ENCODE measurements at places on chromosomes 13 and 19.

- no peak for DNase-seq
These were observed 27.1 kb downstream of the ATP11A start for GRCh38 chr13:112716841-112717520.

- DNase-seq: no peak
These were observed 647.1 kb upstream of the SLITRK6 start for GRCh38 chr13:86446311-86446710.

DNA sequence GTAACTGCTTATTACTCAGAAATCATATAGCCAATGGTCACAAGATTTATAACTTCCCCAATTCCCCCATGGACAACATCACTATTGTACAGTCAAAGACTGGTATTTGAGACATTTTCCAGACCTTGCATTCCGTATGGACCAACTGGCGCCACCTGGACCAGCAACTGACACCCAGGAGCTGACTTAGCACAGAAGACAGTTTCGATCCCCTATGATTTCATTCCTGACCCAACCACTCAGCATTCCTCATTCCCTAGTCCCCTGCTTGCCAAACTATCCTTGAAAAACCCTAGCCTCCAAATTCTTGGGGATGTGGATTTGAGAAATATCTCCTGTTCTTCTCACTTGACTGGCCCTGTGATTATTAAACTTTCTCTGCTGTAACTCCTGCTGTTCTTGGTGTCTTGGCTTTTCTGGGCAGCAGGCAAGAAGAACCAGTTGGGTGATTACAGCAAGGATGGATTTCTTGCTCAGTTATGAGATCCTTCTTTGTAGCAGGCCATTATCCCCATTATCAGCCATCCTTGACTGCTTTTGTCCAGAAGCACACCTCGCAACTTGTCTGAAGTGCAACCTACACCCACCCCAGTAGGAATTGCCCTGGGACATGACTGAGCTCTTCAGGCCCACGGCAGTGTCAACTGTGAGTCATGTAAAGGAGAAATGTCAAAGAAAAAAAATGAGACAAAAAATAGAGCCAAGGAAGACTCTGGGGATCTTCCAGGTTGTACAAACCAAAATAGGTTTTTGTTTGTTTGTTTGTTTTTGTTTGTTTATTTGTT is 13.7 kb upstream of the MAP3K10 start:
- no peak for DNase-seq

- peak; percentile 91 for DNase-seq
These were observed 958 bp downstream of the CA11 start for GRCh38 chr19:48644839-48645619.

DNA sequence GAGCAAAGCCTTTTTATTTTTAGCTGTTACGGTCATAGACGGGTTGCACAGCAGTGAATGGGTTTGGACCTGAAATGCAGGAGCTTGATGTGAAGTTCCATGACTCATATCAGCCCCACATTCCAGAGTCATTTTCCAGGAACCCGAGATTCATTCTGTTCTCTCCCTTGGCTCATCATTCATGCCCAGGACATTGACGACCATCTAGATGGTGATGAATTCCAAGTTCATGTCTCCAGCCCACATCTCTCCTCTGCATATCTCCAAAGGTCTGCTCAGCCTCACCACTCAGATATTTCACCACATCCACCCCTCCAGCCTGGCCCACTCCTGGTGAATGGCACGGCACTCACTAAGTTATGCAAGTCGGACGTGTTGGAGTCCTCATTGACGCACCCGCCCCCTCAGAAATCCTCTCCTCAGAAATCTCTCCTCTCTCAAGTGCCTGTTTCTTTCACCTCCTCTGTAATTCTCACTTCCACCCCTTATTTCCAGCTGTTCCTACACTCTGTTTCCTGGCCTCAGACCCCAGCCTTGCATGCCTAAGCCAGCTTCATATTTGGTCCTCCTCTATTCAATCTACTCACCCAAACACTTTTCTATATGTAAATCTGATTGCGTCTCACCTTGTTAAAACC is 83.1 kb downstream of the ALOX5AP start:
- DNase-seq: no peak

GRCh38 chr13:97978651-97979050 is 25.2 kb downstream of the IPO5 start:
- no peak for DNase-seq

- peak; percentile 77 for DNase-seq
These were observed 16.6 kb upstream of the RAB8A start for GRCh38 chr19:16095071-16095571.

DNA sequence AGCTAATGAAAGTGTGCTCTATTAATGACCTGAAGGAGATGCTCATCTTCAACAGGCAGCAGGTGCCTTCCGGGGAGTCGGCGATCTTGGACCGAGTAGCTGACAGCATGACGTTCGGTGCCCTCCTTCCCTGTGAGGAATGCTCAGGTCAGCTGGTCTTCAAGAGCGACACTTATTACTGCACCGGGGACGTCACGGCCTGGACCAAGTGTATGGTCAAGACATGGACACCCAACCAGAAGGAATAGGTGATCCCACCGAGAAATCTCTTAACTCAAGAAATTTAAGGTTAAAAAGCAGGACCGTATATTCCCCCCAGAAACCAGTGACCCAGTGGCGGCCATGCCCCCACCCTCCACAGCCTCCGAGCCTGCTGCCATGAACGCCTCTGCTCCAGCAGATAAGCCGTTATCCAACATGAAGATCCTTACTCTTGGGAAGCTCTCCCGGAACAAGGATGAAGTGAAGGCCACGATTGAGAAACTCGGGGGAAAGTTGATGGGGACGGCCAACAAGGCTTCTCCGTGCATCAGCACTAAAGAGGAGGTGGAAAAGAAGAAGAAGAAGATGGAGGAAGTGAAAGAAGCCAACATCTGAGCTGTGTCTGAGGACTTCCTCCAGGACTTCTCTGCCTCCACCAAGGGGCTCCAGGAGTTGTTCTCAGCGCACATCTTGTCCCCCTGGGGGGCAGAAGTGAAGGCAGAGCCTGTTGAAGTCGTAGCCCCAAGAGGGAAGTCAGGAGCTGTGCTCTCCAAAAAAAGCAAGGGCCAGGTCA is 22.8 kb upstream of the ANKRD10 start:
- DNase-seq: no peak

- DNase-seq: no peak
These were observed 12.9 kb upstream of the LRRC4B start for GRCh38 chr19:50580970-50581634.

GRCh38 chr13:64579331-64579730 is 2650.8 kb downstream of the PCDH9 start:
- DNase-seq: no peak

DNA sequence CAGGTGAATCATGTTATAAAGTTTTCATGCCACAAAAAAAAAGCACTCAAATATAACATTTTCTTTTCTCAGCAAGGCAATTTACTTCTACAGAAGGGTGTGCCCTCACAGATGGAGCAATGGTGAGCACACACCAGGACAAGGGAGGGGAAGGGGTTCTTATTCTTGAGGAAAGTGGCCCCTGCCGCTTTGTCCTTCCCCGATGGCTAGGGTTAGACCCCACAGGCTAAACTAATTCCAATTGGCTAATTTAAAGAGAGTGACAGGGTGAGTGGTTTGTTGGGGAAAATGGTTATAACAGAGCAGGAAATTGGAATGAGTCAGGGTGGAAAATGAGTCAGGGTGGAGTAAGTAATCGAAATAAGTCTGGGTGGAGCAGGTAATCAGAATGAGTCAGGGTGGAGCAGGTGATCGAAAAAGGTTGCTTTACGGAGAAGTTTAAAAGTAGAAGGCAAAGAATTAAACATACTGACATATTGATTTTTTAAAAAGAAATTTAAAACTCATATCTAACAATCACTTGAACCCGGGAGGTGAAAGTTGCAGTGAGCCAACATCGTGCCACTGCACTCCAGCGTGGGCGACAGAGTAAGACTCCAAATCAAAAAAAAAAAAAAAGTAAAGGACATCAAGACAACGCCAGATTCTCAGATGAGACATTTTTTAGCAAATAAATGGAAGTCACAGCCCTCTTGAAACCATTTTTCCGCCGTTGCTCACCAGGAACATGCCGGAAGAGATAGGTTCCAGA is 813 bp downstream of the ZNF562 start:
- peak; percentile 66 for DNase-seq

DNA sequence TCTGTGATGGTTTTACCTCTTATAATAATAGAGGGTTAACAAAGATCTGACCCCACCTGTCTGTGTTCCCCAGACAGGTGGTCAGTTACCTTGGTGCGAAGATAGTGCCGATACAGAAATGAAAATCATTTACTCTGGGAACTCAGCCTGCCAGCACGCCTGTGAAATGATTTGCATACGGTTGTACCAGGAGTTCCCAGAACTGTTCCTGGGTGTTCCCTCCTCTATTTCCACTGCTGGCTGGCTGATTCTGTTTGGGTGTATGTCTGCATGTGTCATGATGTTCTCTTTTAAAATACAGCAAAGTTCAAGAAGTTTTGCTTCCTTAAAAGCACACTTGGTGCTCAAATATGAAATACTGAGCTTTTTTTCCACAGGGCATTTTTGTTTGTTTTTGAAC is 527.1 kb downstream of the FGF9 start:
- DNase-seq: no peak

- peak; percentile 86 for DNase-seq
These were observed 1.6 kb downstream of the PKN1 start for GRCh38 chr19:14434543-14435319.

- no peak for DNase-seq
These were observed 7.7 kb upstream of the MISP start for GRCh38 chr19:743168-743687.

All from activated CD8-positive, alpha-beta T cell treated with anti-CD3 and anti-CD28 coated beads for 36 hours (primary cell).